ENCODE measurements at places on chromosomes 4 and X.

- DNase-seq, result no peak
Measured at GRCh38 chr4:44725166-44725565, 1.2 kb downstream of the GNPDA2 start.

GRCh38 chrX:66030505-66031317 lies 9.2 kb downstream of the VSIG4 start:
- DNase-seq, result no peak

DNA sequence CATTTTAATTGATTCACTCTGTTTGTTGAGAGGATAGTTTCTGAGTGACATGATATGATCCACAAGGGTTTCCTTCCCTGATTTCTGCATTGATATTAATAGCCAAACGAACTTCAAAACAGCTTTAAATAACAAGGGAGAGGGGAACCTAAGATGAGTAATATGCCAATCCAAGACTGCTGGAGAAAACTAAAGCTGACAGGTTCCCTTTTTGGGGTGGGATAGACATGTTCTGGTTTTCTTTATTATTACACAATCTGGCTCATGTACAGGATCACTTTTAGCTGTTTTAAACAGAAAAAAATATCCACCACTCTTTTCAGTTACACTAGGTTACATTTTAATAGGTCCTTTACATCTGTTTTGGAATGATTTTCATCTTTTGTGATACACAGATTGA lies 182.2 kb downstream of the AR start:
- DNase-seq, result no peak

GRCh38 chr4:110515676-110516075 lies 39.7 kb downstream of the ENPEP start:
- DNase-seq, result no peak

- no peak for DNase-seq
Measured at GRCh38 chrX:79452881-79453280, 85.7 kb upstream of the ITM2A start.

DNA sequence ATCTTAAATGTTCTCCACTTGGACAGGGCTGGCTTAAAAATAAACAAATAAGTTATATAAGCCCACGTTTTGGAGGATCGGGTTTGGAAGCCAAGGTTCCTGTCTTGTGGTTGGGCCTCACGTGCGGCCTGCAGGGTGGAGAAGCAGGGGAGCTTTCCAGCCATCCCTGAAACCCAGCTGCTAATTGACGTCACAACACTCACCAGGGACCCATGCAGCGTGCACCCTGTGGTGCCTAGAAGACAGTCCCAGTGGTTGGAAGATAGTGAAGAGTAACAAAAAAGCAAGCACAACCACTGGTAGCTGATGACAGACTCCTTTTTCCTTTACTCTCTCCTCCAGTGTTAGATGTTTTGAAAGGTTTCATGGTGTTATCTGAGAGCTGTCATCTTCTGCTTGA lies 142.0 kb upstream of the RBPJ start:
- peak; percentile 93 for DNase-seq

- peak; percentile 11 for DNase-seq
Measured at GRCh38 chr4:114598191-114599121, at the start of gene UGT8. UGT8 (plus strand) TSS chr4:114598807; CDS start chr4:114622881, 24,074 bp downstream.

DNA sequence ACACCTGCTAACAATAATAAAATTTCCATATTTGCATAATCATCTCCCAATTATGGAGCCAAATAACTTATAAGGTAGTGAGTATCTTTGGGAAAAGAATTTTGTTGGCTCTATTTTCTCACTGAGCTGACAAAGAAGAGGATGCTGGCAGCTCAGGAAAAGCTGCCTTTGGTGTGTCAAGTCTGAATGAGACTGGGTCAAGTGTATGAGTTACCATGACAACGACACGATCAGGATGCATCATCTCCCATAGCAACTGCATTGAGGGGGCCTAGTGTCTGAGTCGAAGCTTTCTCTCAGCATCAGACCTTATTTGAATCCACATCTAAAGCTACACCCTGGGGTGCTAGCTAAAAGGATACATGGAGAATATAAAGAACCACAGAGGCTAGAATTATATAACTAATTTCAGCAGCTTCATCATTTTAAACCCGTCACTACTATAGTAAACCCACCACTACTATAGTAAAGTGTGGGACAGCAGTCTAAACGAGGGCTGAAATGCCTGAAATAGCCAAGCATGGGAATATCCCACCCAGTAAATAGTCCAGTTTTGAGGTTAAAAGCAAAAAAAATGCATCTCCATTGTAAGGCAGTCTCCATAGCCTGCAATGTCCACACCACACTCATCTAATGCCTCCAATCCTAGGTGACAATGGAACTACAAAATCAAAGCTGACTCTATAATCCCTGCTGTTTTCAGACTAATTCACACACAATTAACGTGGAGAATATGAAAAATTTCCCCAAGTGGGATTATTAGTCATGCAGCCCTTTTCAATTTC lies 16.0 kb downstream of the GSPT2 start:
- no peak for DNase-seq

DNA sequence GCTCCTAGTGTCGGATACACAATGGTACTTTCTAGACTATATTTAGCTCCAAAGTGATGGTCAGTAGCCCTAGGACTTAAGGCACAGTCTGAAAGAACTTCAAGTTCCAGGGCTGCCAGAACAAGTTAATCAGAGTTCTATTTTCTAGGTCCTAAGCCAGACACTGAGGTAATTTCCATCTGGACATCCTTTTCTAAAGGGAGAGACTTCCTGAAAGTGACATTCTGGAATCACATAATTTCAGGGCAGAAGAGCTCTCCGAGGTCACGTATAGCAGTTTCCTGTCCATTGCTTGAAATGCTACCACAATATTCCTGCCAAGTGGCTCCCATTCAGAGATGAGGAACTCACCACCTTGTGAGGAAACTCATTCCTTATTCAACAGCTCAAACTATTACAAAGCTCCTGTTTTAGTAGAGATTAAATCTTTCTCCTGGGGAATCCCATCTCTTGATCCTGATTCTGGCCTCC lies 117.9 kb downstream of the COL25A1 start:
- DNase-seq, result peak; percentile 4

GRCh38 chr4:178415925-178416324 lies 973.7 kb upstream of the AGA start:
- no peak for DNase-seq

- DNase-seq, result no peak
Measured at GRCh38 chr4:111650146-111650545, 495.1 kb upstream of the FAM241A start.

DNA sequence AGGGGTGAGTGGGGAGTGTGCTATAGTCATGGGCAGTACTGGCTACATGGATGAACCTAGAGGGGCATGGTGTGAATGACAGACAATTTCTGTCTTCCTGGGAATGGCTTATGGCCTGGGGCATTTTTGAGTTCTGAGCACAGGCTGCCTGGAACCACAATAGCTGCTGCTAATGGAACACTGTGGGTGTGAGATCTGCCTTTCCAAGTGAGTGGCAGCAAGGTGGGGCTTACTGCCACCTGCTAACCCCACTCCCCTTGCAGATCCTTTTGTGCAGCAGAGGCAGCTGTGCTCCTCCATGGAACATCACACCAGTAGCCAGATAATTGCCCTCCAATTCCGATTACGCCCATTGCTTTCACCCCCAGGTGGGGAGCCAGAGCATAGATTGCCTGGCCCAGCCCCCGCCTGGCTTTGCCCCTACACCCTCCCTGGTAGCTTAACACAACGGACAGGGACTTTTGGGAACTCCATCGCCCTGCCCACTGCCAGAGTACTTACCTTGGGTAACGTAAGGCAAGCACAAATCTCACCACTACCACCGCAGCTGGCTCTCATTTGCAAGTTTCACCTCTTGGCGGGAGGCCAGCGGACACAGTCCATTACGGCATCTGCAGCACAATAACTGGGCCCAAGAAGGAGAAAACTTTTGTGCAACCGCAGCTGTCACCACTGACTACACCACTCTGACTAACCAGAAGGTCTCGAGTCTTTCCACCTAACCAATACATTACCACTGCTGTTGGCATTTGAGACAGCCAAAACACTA lies 421.2 kb upstream of the NWD2 start:
- no peak for DNase-seq

- DNase-seq, result no peak
Measured at GRCh38 chrX:50596056-50596455, 125.4 kb upstream of the DGKK start.

DNA sequence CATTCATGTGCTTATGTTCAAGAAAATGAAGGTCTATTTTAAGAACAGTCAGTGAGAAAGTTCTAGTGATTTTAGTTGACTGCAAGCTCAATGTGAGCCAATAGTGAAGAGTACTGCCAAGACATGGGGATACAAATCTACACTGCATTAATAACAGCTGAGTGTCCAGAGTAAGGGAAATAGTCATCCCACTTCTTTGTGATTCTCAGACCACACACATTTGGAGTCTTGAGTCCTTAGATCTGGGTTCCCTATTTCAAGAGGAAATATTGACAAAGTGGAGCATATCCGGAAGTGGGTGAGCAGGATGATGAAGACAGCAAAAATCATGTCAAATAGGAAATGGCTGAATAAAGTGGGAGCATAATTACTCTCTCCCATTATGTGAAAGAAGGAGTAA lies 171.1 kb downstream of the LARP7 start:
- DNase-seq, result no peak

- DNase-seq, result no peak
Measured at GRCh38 chr4:57774681-57775080, 664.5 kb upstream of the IGFBP7 start.

GRCh38 chrX:46819136-46819535 lies 17.7 kb upstream of the RP2 start:
- DNase-seq, result no peak

GRCh38 chr4:38621028-38621684 lies 42.8 kb upstream of the KLF3 start:
- no peak for DNase-seq

GRCh38 chrX:87310780-87311179 lies 206.8 kb upstream of the KLHL4 start:
- DNase-seq, result no peak

- no peak for DNase-seq
Measured at GRCh38 chr4:40264995-40265909, 68.4 kb downstream of the RHOH start.

GRCh38 chr4:19473569-19473968 lies 778.1 kb upstream of the SLIT2 start:
- no peak for DNase-seq

- DNase-seq, result no peak
Measured at GRCh38 chr4:105686571-105686970, 21.9 kb downstream of the INTS12 start.

DNA sequence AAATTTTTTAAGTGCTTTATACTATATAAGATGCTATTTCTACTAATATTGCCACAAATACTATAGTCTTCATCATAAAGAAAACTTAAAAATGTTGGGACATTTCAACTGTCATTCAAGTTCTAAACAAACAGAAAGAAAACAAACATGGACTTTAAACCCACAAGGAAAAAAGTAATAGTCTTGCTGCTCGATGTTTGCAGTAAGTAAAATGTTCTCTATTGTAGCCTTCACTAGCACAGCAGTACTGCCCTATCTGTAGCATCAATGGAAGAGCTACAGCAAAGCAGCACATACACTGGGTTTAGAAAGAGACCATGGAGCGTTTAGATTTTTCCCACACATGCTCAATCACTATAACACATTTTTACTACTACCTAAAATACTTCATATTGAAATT lies 146.8 kb downstream of the KLHL13 start:
- no peak for DNase-seq

- peak; percentile 81 for DNase-seq
Measured at GRCh38 chr4:7842384-7843279, 97.0 kb downstream of the AFAP1 start.

DNA sequence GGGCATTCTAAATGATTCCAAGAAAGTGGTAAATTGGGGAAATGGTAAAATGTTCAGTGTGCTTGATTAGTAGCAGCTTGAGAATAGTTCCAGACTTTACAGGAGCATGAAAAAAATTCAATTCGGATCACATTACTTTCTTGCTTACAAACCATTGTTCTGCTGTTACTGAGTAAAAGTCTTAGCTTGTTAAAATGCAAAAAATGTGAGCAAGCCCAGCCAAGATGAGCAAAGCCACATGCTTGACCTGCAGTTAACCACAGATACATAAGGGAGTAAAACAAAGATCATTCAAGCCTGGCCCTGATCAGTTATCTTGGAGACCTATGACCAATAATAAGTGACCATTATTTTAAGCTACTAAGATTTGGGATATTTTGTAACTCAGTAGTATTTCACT lies 562.9 kb upstream of the MAGEB2 start:
- no peak for DNase-seq

- peak; percentile 0 for DNase-seq
Measured at GRCh38 chrX:12206413-12206812, 68.1 kb downstream of the FRMPD4 start.

Data from MG63 (cell line).